ENCODE measurements at places on chromosomes 1 and 21.

- no peak for DNase-seq
These were observed 64.1 kb downstream of the DDR2 start for GRCh38 chr1:162696286-162696862.

GRCh38 chr1:247966532-247967204 lies 1.6 kb downstream of the OR2AK2 start:
- no peak for DNase-seq

- no peak for DNase-seq
These were observed 201.1 kb downstream of the MATN1 start for GRCh38 chr1:30522031-30523004.

GRCh38 chr1:227372726-227373130 lies 54.4 kb upstream of the CDC42BPA start:
- no peak for DNase-seq

GRCh38 chr1:61967750-61968149 lies 225.5 kb downstream of the PATJ start:
- DNase-seq: no peak

- no peak for DNase-seq
These were observed 144.0 kb downstream of the LEPR start for GRCh38 chr1:65564493-65564892.

- no peak for DNase-seq
These were observed 560 bp upstream of the CSDE1 start for GRCh38 chr1:114758256-114758832.

GRCh38 chr1:246029616-246030015 lies 477.5 kb downstream of the SMYD3 start:
- no peak for DNase-seq

DNA sequence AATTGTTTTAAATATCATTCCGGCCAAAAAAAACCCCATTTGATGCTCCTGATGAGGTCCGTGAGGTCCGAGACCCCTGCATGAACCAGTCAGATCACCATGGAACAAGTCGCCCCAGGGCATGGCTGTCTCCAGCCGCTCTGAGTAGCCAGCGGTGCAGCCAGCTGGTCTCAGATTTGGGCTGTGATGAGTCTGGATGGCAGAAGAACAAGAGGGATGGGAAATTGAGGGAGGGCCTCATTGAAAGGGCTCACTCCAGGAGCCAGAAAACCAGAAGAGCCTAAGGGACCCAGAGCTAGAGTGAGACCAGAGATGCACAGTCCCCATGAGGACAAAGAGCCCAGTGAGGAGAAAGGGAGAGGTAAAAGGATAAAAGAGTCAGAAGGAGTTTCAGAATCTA lies 174.0 kb downstream of the TOMM20 start:
- no peak for DNase-seq

DNA sequence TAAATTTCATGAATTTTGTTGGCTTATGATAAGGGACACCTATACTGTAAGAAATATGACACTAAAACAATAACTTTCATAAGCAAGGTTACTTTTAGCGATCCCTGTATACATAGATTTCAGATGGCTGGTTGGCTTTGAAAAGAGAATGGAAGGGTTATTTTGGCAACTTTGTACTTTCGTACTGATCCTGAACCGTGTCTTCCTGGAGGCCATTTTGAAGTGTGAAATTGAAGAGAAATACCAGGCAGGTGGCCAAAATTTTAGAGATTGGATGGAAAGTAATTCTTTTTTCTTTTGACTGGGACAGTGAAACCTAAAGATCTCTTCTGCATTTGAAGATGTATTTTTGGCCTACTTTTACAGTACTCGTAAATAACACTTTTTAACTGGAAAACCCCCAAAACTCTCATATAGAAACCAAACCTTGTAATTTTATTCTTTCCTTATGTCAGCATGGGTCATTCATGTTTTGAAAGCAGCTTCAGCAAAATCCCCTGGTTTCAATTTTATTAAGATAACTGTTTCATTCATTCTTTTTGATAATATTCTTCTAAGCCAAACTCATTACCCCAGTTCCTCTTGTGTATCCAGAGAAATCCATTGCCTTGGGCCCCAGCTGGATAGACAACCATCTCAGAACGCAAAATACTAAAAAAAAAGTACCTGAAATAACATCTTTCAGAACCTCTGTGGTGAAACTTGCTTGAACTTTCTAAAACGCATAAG lies 38.4 kb upstream of the ZNF281 start:
- no peak for DNase-seq

- DNase-seq: no peak
These were observed 449.1 kb downstream of the PTPRU start for GRCh38 chr1:29685387-29685786.

DNA sequence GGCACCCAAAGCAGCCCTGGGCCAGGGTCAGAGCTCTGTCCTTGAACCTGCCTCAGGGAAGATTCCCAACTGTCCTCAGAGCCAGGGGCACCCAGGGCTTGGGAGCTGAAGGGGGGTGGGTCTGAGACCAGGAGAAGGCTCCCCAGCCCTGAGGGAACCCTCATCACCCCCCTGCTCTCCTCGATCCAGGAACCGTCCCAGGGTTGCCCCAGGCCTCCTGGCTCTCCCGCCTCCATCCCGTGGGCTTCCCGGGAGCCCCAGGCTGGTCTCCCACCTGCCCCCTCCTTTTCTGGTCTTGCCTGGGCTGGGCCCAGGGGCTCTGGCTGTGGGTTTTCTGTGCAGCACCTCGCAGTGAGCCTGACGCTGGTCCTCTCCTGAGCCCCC lies 6.7 kb upstream of the SAMD11 start:
- DNase-seq: no peak
